Omental fat pad (tissue), 4 donors: ENCODE measurements at places on chromosomes 7 and 10. TPM values are rescaled to one million over a fixed set of nuclear protein-coding genes. Genes with fewer than 3 reads are reported as not detected.

GRCh38 chr7:26759108-26759507 is 105.3 kb downstream of the SKAP2 start:
- DNase-seq, result no peak

Gene RAMP3
- 174 TPM for total RNA-seq

DNA sequence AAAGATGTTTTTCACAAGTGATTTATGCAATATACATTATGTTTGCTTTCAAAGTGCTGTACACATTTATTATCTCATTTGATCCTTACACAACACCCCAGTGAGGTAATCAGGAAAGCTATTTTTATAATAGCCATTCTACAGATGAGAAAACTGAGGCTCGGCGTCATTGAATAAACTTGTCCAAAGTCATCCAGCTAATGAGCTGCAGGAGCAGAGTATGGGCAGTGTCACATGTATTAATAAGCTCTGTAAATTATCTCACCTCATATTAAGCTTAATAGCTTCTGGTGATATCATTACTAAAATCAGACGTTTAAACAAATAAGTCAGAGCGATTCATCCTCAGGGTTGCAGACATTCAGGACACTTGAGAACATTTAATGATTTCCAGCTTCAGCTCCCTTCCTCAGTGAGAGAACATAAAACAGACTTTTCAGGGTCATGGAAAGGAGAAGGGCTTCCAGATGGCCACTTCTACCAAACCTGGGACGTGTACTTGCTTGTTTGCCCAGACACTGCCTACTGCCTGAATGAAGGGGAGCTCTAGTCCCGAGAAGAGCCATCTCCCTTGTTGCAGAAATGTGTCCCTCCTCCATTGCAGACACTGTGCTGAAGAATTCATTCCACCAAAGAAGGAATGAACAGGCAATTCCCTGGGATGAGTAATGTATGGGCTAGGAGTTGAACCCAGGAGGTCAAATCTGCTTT is 20.5 kb upstream of the FZD1 start:
- no peak for DNase-seq

DNA sequence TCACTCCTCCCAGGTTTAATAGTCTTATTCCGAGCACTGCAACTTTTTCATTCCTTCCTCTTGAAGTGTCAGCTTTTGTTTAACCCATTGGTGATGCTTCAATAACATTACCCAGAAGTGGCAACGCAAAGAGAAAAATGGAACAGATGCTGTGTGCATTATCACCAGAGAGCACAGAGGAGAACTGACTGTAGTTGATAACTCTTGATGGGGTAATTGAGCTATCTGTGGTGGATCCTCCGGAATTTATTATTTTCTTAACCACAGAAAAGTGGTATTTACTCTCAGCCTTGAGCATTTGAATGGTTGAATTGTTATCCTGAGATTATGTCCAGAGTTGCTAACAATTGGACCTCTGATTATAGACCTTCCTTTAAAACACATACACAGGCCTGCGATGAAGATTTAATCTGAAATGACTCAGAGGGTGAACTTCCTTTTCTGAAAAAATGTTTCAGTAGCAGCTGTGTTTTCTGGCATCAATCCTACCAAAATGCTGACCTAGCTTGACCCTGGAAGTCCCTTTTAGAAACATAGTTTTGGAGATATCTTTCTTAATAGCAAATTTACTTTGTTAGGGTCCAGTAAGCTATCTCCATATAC is 1584.4 kb upstream of the LRRTM3 start:
- DNase-seq, result no peak

DNA sequence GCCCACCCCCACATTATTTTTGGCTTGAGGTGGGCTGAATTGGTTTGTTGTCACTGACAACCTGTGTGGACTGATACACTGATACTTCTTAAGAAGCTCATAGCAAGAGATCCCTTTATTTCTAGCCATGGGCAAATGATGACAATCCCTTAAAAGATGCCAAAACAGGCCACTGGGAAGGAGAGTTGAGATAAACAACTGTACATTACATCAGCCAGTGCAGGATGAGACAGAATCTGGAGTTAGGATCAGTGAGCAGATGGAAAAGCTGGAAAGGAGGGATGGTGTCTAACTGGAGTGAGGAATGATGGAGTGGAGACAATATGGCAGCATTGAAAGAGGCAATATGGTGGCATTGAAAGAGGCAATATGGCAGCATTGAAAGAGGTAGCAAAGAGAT is 195.9 kb upstream of the LYZL2 start:
- no peak for DNase-seq

Gene ZNF735
- not detected for total RNA-seq

Gene MBL2
- total RNA-seq, result not detected

GRCh38 chr7:92546856-92547497 is 18.4 kb downstream of the RBM48 start:
- DNase-seq, result no peak

Gene HOXA5
- total RNA-seq, result 39.4 TPM

- DNase-seq, result no peak
Measured at GRCh38 chr10:62665771-62666170, 138.7 kb upstream of the ADO start.

Gene LRIT1
- not detected for total RNA-seq

Gene CALML3
- not detected for total RNA-seq

- DNase-seq, result no peak
Measured at GRCh38 chr7:107007892-107008287, 36.6 kb upstream of the PRKAR2B start.

DNA sequence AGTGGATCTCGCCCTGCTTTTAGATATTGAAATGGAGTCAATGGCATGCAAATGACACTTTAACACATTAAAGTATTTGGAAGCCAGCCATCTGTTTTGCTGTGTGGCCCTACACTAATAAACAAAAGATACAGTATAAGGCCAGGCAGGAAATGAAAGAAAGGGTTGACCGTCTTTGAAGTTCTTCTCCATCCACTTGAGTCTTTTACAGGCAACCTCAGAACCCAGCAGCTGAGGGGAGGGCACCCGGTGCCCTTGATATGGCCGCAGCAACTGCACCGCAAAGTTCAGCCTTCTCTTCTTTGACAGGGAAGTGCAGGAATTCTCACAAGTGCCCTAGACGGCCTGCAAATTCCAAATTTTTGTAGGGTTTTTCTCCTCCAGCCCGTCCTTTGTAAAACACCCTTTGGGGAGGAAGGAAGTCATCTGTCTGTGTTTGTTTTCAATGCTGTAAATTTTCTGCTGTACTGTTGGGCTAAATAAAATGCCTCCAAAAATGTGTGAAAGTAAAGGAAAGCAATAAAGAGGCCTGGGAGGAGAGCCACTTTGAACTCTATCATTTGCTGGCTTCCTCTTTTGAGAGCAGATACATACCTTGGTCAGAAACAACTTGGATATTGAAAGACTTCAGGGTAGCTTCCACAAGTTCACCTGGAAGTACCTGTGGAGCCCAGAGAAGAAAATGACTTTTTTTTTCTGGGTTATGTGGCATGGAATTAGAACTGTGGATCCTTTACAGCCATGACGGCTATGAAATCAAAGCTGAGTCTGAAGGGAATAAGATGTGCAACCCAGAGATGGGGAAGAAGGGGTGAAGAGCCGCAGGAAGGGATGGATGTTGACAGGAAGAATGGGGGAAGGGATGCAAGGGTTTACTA is 3.6 kb downstream of the HOXA1 start:
- DNase-seq, result no peak

- no peak for DNase-seq
Measured at GRCh38 chr10:22646388-22646853, 68.0 kb downstream of the PIP4K2A start.

Gene CLCN1
- not detected for total RNA-seq

- no peak for DNase-seq
Measured at GRCh38 chr10:2077231-2077630, 339.9 kb upstream of the ADARB2 start.

GRCh38 chr10:78298835-78299234 is 265.2 kb downstream of the RPS24 start:
- no peak for DNase-seq

Gene PRR15
- total RNA-seq, result 24.4 TPM

GRCh38 chr7:73834626-73835191 is 3.9 kb downstream of the CLDN4 start:
- DNase-seq, result no peak

GRCh38 chr10:114095559-114096337 is 52.1 kb downstream of the ADRB1 start:
- no peak for DNase-seq

GRCh38 chr7:74290981-74291441 is 1.8 kb downstream of the CLIP2 start:
- no peak for DNase-seq

Gene CCL24
- total RNA-seq, result not detected

DNA sequence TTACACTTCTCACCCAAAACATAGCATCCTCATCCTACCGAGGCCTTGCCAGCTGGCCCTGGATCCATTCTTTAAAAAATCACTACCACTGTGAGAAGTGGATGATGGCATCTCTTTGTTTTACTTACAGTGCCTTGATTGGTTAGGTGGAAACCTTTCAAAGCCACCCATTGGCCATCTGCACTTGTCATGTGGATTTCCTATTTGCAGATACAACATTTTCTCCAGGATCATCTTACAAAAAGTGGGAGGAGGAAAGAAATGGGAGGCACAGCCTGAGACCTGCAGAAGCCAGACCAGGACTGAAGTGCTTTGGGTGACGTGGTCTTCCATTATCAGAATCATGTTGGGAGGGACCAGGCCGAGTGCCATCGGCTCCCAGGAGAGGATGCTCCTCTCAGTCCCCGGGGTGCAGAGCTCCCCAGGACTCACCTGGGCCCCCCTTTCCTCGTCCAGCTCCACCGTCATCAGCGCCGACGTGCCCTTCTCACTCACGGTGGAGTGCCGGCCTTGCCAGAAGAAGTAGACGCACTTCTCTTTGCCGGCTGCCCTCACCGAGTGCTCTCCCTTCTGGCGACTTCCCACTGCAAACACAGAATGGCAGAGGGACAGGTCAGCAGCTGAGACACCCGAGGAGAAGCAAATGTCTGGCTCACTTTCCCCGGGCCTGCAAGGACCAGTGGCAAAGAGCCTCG is 161.2 kb downstream of the SVIL start:
- no peak for DNase-seq

Gene PSD
- total RNA-seq, result 0.44 TPM

DNA sequence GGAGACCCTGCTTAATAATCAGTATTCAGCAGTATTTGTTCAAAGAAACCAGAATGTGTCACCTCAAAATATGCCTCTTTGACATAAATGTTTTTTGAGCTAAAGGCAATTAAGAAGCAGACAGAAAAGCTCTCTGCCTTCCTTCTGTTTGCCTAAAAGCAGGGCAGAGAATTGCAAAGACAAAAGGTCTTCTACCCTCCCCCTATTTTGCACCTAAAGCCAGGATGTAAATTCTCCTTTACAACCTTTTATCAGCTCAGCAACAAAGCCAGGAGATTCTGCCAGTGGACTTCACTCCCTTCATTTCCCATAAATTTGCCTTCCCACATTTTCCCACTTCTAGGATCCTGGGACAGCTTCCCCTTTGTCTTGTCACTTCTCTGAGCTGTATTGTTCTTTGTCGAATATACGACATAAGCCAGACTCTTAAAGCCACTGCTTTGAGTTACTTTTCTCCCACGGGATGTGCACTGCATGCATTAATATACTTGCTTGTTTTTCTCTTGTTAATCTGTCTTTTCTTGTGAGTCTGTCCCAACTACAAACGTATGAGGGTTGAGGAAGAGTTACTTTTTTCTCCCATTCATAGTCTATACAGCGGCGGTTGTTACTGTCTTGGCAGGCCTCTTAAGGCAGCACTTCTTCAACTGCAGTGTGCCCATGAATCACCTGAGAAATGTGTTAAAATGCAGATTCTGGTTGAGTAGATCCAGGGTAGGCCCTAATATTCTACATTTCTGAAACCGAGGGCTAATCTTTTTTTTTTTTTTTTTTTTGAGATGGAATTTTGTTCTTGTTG is 48.2 kb downstream of the ST8SIA6 start:
- no peak for DNase-seq

DNA sequence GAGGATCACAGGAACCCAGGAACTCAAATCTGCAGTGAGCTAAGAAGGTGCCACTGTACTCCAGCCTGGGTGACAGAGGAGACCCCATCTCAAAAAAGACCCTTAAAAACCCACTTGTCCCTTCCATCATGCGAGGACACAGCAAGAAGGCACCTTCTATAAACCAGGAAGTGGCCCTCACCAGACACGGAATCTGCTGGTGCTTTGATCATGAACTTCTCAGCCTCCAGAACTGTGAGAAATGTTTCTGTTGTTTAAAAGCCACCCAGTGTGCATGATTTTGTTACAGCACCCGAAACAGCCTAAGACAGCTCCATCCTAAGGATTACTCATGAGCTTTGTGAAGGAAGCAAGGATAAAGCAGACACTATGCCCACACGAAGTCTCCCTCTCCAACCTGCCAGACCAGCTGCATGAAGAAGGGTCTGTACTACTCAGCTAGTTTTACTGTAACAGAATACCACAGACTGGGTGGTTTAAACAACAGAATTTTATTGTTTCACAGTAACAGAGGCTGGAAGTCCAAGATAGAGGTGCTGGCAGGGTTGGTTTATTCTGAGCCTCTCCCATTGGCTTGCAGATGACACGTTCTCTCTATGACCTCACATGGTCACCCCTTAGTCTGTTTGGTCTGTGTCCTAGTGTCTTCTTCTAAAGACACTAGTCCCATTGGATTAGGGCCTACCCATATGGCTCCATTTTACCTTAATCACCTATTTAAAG is 13.7 kb downstream of the VIM start:
- no peak for DNase-seq

GRCh38 chr7:20223356-20223755 is 6.2 kb upstream of the MACC1 start:
- DNase-seq, result no peak

GRCh38 chr10:89644967-89645741 is at the start of gene PANK1:
TSS of gene PANK1 (minus strand) at chr10:89645242. CDS start at chr10:89644891, 351 bp downstream.
- DNase-seq, result peak; percentile 35

DNA sequence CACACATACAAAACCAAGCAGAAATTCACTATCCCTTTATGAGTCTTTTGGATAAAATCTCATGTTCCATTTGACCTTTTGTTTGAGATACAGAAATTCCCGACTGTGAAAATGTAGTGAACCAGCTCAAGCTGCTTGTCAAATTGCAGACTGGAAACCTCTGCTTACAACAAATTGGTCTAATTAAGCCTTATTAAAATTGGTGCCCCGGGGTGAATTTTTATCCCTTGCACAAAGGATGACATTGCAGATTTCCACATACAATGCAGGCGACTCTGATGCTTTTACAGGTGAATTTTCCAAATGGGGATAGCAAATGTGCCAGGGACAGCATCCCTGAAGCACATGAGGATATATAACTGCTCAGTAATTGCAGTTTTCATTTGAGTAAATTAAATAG is 257.3 kb downstream of the BMPER start:
- DNase-seq, result no peak

- no peak for DNase-seq
Measured at GRCh38 chr7:46754140-46754720, 827.7 kb downstream of the TNS3 start.

GRCh38 chr7:19677180-19677579 is 31.7 kb downstream of the POLR1F start:
- no peak for DNase-seq

DNA sequence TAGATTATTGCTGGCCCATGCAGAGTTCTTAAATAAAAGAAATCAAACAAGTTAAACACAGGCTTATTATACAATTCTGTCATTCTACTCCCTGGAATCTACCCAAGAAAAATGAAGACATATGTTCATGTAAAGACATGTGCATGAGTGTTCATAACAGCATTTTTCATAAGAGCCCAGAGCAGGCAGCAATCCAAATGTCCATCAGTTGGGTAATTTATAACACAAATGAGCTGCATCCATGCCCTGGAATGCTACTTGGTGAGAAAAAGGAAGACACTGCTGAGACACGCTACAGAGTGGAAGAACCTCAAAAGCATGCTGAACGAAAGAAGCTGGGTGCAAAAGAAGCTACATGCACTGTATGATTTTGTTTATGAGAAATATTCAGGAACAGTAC is 342.6 kb downstream of the TCERG1L start:
- no peak for DNase-seq
